ENCODE measurements at places on chromosomes 11 and 22. TPM values are rescaled to one million over a fixed set of nuclear protein-coding genes. Genes with fewer than 3 reads are reported as not detected.

Gene ANKK1
- total RNA-seq = 0.24 TPM

Gene PIH1D2
- 6.4 TPM for total RNA-seq

Gene DRD2
- total RNA-seq = 8.2 TPM

GRCh38 chr22:49953680-49954344 lies 6.8 kb upstream of the PIM3 start:
- no peak for DNase-seq

DNA sequence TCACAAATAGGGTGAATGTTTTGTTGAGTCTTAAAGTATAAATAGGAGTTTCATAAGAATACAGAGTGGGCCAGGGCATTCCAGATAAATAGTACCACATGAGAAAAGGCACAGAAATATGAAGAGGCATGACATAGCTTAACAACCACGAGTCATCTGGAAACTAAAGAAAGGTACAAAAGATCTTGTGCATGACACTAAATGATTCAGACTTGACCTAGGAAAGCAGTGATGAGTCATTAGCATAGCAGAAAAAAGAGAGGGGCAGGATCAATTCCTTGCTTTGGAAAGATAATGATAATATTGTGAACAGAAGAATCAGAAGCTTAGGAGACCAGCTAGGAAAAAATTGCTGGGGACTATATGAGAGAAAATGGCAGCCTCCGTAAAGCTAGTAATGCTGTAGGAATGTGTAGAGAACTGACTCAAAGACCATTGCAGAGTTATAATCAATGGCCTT lies 47.6 kb upstream of the FIBIN start:
- peak; percentile 60 for DNase-seq

GRCh38 chr11:113874581-113875233 lies 665 bp downstream of the USP28 start:
- peak; percentile 29 for DNase-seq

DNA sequence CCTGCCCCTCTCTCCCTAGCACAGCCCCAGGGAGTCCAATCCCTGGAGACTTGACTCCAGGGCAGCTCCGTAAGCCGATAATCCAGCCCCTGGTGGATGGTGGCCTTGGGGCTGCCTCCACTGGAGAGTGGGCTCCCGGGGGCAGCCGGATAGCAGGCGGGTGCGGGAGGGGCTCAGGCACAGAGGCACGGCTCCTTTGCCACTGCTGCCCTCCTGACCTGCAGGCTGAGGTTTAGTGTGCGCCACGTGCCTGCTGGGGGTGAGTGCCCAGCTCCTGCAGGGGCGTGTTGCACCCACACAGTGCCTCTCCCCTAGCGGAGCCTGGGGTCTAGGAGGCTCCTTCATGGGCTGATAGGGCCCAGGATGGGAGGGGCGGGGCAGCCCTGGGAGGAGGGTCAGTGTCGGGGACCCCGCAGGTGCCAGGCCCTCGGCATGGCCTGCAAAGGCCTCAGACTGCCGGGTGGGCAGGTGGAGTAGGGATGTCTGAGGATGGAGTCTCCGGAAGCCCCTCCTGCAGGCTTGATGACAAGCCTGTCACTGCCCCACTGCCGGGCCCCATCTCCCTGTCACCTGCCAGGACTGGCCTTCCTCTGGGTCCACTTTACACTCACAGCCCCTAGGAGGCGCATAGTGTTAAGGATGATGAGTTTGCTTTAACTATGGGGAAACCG lies 5.6 kb downstream of the DUSP8 start:
- DNase-seq = no peak

DNA sequence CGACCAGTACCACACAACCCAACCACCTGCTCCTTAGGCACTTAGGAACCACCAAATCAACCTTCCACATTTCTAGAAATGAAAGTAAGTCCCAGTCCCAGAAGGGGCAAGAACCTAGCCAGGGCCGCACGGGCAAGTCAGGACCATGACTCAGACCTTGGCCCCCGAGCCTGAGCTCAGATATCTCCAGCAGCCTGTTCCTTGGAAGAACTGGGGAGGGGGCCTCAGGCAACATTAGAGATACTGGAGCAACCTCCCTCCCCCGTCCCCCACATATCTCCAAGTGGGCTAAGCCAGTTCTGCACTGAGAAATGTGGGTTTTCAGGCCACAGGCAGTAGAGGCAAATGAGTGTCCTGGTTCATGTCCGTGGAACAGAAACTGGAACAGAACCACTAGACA lies 7.7 kb downstream of the ARAP1 start:
- no peak for DNase-seq

GRCh38 chr11:121618516-121618915 lies 165.7 kb upstream of the SORL1-AS1 start:
- no peak for DNase-seq

GRCh38 chr22:29470159-29470855 lies 9.7 kb upstream of the NEFH start:
- no peak for DNase-seq

DNA sequence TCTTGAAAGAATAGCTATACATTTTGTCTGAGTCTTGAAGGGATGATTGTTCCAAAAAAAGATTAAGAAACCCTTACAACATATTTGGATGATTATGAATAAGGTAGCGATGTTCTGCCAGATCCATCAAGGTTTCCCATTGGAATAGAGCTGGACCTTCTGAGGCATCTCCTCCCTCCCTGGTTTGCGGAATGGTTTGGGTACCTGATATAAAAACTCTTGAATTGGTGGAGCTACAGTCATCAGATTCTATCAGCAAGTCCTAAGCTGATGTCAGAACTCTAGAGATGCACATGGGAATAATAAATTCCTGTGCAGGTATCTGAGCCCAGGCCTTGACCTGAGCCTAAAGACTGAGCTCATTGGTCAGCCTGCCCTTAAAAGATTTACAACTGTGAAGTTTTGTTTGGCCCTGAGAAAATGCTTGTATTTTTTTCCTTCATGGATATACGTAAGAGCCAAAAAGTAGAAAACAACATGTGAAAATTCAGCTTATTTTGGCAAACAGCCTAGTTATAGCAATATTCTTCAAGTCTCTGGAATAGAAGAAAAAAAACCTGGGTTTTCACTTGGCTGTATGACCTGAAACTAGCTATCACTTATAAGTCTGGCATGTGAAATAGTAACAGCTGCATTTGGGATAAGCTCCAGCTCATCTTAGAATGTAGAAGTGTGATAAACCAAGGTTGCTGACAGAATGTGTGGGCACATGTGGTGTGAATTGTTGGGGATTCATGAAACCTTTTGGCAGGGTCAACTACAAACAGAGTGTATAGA lies 265.7 kb upstream of the CTSC start:
- DNase-seq = no peak
